Stimulated activated CD4-positive, alpha-beta T cell treated with anti-CD3 and anti-CD28 coated beads, Interleukin-2, amount 100 ng/mL, for 48 hours (primary cell): ENCODE measurements at places on chromosomes 5 and 9.

- DNase-seq, result no peak
Measured at GRCh38 chr9:37329576-37329975, 92.9 kb upstream of the GRHPR start.

DNA sequence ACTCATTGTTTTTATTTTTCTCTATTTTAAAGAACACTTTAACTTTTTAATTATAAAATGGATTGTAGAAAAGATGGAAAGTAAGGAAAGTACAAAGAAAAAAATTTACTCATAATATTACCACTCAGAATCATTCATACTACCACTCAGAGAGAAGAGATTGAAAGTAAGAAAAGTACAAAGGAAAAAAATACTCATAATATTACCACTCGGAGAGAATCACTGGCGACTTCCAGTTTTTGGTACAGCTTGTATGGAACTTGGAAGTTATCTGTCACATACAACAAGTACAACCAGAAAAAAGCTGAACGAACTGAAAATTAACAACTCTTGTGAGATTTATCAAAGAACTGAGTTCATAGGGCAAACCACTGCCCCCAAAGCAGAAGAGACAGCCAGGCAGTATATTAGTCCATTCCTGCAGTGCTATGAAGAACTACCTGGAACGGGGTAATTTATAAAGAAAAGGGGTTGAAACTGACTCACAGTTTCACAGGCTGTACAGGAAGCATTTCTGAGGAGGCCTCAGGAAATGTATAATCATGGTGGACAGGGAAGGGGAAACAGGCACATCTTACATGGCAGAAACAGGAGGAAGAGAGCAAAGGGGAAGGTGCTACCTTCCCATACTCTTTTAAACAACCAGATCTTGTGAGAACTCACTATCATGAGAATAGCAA is 183.9 kb downstream of the SMARCA2 start:
- no peak for DNase-seq

DNA sequence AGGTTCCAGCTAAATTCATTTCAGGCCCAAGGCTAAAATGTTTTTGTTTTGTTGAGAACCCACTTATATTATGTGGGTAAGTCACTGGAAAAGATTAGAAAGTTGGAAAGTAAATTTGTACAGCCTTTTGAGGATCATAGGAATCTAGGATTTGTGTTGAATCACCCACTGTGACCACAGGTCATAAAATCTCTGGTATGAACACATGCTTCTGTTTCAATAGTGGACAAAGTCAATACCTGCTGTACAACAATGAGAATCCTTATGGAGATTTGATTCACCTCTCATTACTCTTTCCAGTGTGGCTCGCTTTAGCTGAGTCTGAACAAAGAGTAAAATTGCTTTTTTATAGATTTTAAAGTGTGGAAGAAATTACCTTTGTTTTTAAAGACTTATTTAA is 369.5 kb downstream of the TMEM167A start:
- no peak for DNase-seq

- no peak for DNase-seq
Measured at GRCh38 chr5:147408980-147409379, 100.9 kb downstream of the DPYSL3 start.

DNA sequence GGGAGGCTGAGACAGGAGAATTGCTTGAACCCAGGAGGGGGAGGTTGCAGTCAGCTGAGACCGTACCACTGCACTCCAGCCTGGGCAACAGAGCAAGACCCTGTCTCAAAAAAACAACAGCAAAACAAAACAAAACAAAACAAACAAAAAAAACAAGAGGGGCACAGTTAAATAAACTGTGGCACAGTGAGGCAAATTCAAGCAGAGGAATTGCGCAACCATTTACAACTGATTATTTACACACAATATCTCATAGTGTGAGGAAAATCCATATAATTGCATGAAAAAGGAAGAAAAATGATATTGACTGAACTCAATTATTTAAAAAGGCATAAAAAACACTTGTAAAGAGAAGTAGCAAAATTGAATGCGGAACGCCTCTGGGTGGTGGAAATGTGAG is 161.5 kb downstream of the CRB2 start:
- DNase-seq, result no peak

DNA sequence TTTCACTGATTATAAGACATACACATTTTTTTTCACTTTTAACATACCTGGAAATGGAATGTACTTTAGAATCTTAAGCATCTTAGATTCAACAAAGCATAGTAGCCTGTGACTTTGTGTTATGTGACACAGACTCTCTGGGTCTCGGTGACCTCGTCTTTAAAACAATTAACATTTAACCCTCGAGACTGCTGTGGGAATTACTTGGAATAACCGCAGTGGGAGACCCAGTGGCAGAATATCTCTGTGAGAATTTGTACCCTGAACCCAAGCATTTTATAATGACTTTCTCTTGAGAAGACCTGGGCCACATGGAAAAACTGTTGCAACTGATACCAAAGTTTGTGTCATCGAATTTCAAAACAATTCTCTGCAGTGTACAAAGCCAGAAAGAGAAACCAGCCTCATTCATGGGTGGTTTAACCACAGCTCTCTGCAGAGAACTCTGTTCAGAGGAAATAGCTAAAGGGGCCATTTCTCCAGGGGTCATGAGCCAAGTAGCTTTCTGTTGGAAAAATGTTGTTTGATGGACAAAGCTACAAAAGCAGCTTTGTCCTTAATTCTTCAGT is 10.0 kb upstream of the RETREG1 start:
- no peak for DNase-seq

DNA sequence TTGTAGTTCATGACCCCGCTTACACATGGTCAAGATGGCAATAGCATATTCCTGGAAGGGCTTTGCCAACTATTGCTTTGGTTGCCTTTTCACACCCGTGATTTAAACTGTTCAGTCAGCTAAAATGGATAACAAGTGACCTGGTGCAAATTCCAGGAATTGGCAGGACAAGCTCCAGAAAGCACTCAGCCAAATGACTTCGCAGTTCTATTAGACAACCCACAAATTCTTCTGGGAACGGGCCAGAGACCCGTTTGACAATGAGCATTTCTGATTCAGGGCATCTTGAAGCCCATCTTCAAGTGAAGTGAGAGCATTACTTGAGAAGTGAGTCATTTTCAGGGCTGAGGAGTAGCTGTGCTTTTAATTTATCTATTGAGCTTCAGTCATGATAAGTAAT is 165.0 kb downstream of the DROSHA start:
- no peak for DNase-seq

DNA sequence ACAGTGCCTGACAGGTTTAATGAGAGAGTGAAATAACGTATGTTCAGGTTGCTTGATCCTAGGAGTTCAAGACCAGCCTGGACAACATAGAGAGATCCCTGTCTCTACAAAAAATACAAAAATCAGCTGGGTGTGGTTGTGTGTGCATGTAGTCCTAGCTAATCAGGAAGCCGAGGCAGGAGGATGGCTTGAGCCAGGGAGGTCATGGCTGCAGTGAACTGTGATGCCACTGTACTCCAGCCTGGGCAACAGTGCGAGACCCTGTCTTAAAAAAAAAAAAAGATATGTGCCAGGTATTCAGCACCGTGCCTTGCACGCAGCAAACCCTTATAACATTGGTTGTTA is 38.8 kb upstream of the SPRY4 start:
- DNase-seq, result no peak

DNA sequence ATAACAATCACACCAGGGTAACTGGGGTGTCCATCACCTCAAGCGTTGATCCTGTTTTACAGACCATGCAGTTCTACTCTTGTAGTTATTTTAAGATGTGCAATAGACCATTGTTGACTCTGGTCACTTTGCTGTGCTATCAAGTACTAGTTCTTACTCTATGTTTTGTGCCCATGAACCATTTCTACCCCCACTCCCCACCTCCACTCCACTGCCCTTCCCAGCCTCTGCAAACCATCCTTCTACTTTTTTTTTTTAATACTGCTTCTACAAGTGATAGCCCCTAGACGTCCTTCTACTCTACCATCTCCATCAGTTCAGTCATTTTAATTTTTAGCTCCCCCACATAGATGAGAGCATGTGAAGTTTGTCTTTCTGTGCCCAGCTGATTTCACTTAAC is 38.8 kb downstream of the EHMT1 start:
- no peak for DNase-seq

DNA sequence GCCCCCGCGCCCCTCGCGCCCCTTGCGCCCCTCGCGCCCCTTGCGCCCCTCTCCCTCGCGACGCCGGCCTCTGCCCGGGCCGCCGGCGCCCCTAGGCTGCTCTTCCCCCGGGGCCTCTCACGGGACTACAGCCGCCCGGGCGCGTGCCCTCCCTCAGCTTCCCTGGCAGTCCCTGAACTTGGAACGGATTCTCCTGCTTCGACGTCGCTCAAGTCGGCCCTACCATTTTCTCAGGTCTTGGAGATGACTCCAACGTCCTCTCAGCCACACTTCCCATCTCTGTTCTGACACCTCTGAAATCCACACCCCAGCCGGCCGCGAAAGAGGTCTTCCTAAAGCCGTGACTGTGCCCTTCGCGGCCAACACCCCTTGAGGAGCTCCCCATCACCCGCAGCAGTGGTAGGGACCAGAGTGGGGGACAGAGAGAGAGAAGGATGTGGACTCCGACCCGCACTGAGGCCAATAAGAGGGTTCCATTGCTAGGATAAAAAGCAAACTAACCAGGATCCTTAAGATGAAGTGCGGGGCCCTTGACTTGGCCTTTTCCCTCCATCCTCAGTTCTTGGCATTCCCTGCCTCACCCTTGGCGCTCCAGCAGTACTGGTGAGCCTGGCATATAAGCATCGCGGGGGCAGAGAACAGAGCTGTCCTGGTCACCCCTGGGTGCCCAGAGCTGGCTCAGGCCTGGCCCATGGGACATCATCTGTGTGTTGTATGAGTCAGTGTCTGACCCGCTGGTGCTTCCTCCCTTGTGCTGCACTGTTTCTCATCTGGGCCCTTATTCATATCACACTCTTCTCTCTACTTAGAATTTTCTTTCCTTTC is 38.6 kb upstream of the GARNL3 start:
- DNase-seq, result no peak

DNA sequence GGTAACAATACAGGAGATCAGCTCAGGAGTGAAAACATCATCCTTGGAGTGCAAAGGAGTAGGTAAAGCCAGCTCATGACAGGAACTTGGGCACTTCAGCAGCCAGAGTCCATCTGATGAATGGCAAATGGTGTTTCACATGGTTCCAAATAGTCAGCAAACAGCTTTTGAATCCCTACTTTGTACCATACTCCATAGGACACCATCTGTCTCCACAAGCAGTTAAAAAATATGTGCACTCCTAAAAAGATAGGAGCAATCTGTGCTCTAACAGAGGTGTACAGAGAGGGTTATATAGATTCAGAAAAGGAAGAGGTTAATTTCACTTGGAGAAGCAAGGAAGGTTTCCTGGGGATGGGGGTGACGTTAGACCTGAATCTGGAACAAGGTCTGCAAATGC is 21.6 kb upstream of the B4GALT1 start:
- no peak for DNase-seq
